ENCODE measurements at places on chromosomes 12 and 14.
A peak's percentile ranks its signal among the peaks of the same experiment; 100 is the strongest.

- H3K27ac ChIP-seq: no peak overlapping the region
- H3K4me3 ChIP-seq: no peak overlapping the region
- DNase-seq: no peak
- H3K4me1 ChIP-seq: no peaks in the 10 kb centered on the region
- H3K27me3 ChIP-seq: no peaks in the 10 kb centered on the region
- no peaks in the 10 kb centered on the region for H3K36me3 ChIP-seq
Observed at GRCh38 chr12:100859063-100859627, 64.6 kb downstream of the ANO4 start.

GRCh38 chr14:22689199-22689598, 45.0 kb upstream of the OR6J1 start:
- peaks cover 84% of the 10 kb centered on the region for H3K27me3 ChIP-seq
- peaks cover 1% of the 10 kb centered on the region for H3K4me1 ChIP-seq
- H3K36me3 ChIP-seq: peaks cover 4% of the 10 kb centered on the region
- DNase-seq: no peak

DNA sequence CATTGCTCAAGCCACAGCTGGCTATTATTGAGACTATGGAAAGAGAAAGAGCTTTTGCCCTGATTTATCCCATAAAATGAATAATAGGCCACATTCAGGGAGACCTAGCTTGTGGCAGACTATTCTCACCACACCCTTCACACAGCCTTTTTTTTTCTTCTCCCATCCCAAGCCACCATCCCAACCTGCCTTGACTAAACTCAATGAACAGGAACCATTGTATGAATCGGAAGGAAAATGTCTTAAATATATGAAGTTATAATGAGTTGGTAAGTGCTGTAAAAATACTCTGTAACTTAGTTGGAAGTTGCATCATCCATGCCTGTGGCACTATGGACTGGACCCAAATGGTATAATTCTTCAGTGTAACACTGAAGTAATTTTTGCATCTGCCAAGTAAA, 338.4 kb downstream of the RAD51B start:
- H3K4me1 ChIP-seq: peaks cover 2% of the 10 kb centered on the region
- H3K27ac ChIP-seq: no peak overlapping the region
- H3K4me3 ChIP-seq: no peak overlapping the region
- no peak for DNase-seq
- H3K27me3 ChIP-seq: no peaks in the 10 kb centered on the region

- peaks cover 41% of the 10 kb centered on the region for H3K27me3 ChIP-seq
- no peak overlapping the region for H3K4me3 ChIP-seq
- no peak for DNase-seq
- peaks cover 2% of the 10 kb centered on the region for H3K4me1 ChIP-seq
- H3K36me3 ChIP-seq: no peaks in the 10 kb centered on the region
Observed at GRCh38 chr14:56552615-56553014, 27.0 kb upstream of the TMEM260 start.

DNA sequence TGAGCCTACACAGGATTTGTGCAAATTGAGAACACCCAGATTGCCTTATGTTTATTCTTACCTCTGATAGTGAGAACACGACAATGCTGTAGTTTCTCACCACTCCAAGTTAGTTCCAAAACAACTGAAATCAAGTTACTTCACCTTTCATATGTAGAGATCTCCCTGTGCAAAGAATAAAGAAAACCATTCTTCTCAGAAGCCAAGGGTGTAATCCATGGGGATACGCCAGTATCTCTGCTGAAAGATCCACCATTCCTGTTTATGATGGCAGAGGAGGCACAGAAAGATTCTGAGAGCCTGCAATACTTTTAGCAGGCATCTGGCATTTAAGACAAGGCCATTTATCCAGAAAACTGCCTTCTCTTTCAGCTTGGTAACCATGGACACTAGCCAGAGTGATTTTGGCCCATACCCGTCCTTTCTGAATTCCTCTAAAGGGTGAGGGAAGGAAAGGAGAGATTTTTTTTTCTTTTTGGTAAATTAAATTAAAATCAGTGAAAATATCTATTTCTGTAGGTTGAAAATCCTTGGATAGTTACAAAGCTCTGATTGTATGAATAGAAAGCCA, 355.4 kb upstream of the FAR2 start:
- no peaks in the 10 kb centered on the region for H3K4me1 ChIP-seq
- no peak overlapping the region for H3K27ac ChIP-seq
- H3K27me3 ChIP-seq: peaks cover 8% of the 10 kb centered on the region
- H3K36me3 ChIP-seq: no peaks in the 10 kb centered on the region
- DNase-seq: no peak

DNA sequence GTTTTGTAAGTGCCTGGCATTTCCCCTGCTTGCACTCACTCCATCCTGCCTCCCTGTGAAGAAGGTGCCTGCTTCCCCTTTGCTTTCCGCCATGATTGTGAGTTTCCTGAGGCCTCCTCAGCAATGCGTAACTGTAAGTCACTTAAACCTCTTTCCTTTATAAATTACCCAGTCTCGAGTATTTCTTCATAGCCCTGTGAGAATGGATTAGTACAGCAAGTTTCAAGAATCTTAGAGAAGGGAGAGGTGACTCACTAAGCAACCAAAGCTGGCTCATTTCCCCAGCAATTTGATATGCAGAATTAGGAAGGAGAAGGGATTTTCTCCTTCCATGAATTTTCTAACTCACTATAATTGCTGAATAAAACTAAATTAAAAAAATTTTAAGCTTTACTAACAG, 251.0 kb upstream of the FOXG1 start:
- DNase-seq: no peak
- H3K27me3 ChIP-seq: no peaks in the 10 kb centered on the region
- H3K27ac ChIP-seq: no peak overlapping the region
- no peak overlapping the region for H3K4me3 ChIP-seq

- peaks cover 4% of the 10 kb centered on the region for H3K4me1 ChIP-seq
- H3K4me3 ChIP-seq: no peak overlapping the region
- no peak overlapping the region for H3K27ac ChIP-seq
- H3K36me3 ChIP-seq: no peaks in the 10 kb centered on the region
Observed at GRCh38 chr12:69343885-69344612, 4.1 kb upstream of the LYZ start.

- no peak for DNase-seq
- no peaks in the 10 kb centered on the region for H3K4me1 ChIP-seq
- no peak overlapping the region for H3K27ac ChIP-seq
- H3K27me3 ChIP-seq: no peaks in the 10 kb centered on the region
Observed at GRCh38 chr14:26867171-26867757, 269.4 kb upstream of the NOVA1 start.

- peaks cover 91% of the 10 kb centered on the region for H3K4me1 ChIP-seq
- DNase-seq: peak; percentile 91
- peak overlapping the region; percentile 100 for H3K27ac ChIP-seq
- H3K4me3 ChIP-seq: peak overlapping the region; percentile 40
- no peaks in the 10 kb centered on the region for H3K27me3 ChIP-seq
- H3K36me3 ChIP-seq: peaks cover 48% of the 10 kb centered on the region
Observed at GRCh38 chr14:91249841-91250616, 5.5 kb upstream of the GPR68 start.

DNA sequence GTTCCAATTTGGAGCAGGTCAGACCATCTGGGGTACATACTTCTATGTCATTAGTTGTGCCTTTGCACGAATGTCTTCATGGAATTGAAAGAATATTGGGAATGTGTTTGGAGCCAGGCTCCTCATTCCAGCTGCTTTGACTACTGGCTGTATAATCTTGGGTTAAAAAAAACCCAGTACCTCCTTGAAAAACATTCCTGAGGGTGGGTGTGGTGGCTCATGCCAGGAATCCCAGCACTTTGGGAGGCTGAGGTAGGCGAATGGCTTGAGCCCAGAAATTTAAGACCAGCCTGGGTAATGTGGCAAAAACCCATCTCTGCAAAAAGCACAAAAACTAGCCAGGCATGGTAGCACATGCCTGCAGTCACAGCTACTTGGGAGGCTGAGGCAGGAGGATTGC, 125.6 kb downstream of the TTC8 start:
- H3K4me1 ChIP-seq: no peaks in the 10 kb centered on the region
- no peaks in the 10 kb centered on the region for H3K36me3 ChIP-seq
- H3K27ac ChIP-seq: no peak overlapping the region
- DNase-seq: no peak
- peaks cover 9% of the 10 kb centered on the region for H3K27me3 ChIP-seq

DNA sequence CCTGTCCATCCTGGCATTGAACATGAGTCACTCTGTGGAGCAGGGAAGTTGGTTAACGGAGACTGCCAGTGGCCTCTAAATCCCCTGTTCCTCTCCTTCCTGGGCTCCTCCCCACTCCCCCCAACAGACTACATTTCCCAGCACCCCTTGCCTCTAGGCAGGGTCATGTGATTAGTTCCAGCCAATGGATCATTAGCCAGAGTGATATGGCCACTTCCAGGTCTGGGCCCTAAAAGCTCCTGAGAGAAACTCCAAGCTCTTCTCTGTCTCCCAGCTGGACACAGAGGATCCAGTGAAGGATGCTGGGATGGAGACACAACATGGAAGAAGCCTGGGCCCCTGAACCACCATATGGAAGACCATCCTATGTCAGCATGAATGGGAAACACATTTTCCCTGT, 54.4 kb upstream of the RFLNA start:
- H3K36me3 ChIP-seq: no peaks in the 10 kb centered on the region
- DNase-seq: no peak
- no peaks in the 10 kb centered on the region for H3K27me3 ChIP-seq
- H3K4me3 ChIP-seq: no peak overlapping the region

DNA sequence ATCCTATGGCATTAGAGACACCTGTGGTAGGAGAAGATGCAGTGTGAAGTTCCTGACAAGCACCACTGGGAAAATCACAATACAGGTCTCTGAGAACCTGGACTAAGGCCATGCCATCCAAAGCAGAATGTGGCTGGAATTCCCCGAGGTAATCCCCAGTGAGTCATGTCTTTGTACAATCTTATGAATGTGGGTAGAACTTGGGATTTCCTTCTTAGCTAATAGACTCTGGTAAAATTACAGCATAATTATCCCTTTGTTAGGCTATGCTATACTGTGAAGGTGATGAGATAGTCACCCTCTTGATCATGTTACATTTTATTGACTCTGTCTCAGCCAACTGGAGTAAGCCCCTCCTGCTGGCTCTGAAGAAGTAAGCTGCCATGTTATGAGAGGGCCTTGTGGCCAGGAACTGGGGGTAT, 224.3 kb upstream of the DCN start:
- no peak for DNase-seq
- peaks cover 4% of the 10 kb centered on the region for H3K27me3 ChIP-seq
- H3K36me3 ChIP-seq: no peaks in the 10 kb centered on the region
- H3K27ac ChIP-seq: no peak overlapping the region

GRCh38 chr12:30010071-30011052, 226.6 kb upstream of the TMTC1 start:
- no peaks in the 10 kb centered on the region for H3K27me3 ChIP-seq
- no peak overlapping the region for H3K4me3 ChIP-seq
- H3K27ac ChIP-seq: no peak overlapping the region
- DNase-seq: no peak

DNA sequence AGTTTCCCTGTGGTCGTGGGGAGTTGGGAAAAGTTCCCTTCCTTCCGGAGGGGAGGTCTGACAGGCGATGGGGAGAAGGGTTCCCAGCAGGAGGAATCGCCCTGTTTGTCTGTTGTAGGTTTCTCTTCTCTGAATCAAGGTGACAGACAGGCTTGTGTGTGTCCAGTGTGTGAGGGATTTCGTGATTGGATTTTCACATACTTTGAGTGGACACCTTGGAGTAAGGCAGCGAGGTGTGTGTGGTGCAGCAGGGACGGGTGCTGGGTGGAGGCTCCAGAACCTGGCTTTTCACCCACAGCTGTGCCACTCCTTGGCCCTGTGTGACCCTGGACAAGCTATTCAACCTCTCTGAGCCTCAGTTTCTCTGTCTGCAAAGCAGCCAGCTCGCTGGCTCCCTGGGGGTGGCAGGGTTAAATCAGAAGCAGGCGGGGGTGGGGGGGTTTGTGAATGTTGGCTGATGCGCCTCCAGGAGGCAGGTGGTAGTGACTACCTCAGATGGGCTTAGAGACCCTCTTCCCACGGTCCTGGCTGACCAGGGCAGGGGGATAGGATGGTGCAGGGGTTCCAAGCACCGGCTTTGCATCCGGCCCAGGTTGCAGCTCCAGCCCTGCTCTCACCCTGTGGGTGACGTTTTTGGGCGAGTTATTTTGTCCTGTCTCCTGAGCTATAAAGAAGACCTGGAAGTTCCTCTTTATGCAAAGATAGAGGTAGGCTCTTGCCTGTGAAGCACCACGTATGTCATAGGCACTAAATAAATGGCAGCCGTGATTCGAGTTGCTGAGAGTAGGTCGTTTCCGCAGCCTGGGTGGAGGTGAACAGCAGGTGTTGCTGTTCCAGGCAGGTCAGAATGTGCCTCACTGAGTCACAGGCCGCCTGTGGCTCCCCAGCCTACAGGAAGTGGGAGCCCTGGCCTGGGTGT, 679 bp downstream of the BDKRB2 start:
- peaks cover 2% of the 10 kb centered on the region for H3K4me1 ChIP-seq
- H3K27ac ChIP-seq: no peak overlapping the region
- H3K36me3 ChIP-seq: no peaks in the 10 kb centered on the region
- H3K27me3 ChIP-seq: peaks cover 51% of the 10 kb centered on the region

GRCh38 chr14:28375295-28375694, 391.3 kb upstream of the FOXG1 start:
- H3K4me1 ChIP-seq: no peaks in the 10 kb centered on the region
- H3K27me3 ChIP-seq: no peaks in the 10 kb centered on the region
- no peak overlapping the region for H3K4me3 ChIP-seq
- H3K36me3 ChIP-seq: no peaks in the 10 kb centered on the region

- H3K4me3 ChIP-seq: no peak overlapping the region
- no peaks in the 10 kb centered on the region for H3K4me1 ChIP-seq
- H3K27ac ChIP-seq: no peak overlapping the region
- DNase-seq: no peak
Observed at GRCh38 chr12:21823581-21823980, 49.1 kb upstream of the KCNJ8 start.

DNA sequence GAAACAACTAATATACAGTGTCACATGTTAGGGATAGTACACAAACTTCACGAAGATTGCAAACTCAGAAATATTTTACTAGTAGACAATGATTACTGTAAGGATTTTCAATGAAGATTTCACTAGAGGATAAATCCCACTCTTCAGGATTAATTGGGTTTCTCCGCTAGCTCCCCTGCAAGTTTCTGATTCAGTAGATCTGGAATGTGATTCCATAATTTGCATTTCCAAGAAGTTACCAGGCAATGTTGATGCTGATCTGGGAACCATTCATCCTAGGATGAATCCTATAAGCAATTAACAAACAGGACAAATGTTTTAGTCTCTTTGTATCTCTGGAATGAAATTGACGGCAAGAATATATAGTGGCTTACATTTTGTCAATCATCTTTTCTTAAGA, 272.4 kb downstream of the ALX1 start:
- no peak for DNase-seq
- H3K4me1 ChIP-seq: no peaks in the 10 kb centered on the region
- H3K36me3 ChIP-seq: no peaks in the 10 kb centered on the region
- no peak overlapping the region for H3K4me3 ChIP-seq
- no peak overlapping the region for H3K27ac ChIP-seq
- no peaks in the 10 kb centered on the region for H3K27me3 ChIP-seq

DNA sequence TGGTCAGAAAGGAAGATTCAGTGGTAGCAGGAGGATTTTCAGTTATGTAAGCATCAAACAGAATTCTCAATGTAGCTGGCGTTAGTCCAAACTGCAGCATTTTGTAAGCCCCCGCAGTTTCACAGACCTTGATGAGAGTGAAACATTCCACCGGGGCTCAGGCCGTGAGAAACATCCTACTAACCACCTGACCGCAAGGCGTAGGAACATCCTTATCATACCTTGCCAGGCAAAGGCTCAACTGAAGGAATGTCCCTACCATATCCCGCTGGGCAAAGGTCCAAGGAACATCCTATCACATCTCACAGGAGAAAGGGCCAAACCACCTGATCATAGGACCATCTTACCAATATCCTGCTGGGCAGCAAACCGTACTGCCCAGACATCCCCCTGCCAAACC, 624.8 kb upstream of the TMEM132C start:
- H3K27me3 ChIP-seq: no peaks in the 10 kb centered on the region
- no peak overlapping the region for H3K27ac ChIP-seq
- no peak overlapping the region for H3K4me3 ChIP-seq
- DNase-seq: no peak
